ENCODE measurements at places on chromosomes 4 and X. TPM values are rescaled to one million over a fixed set of nuclear protein-coding genes. Genes with fewer than 3 reads are reported as not detected.

DNA sequence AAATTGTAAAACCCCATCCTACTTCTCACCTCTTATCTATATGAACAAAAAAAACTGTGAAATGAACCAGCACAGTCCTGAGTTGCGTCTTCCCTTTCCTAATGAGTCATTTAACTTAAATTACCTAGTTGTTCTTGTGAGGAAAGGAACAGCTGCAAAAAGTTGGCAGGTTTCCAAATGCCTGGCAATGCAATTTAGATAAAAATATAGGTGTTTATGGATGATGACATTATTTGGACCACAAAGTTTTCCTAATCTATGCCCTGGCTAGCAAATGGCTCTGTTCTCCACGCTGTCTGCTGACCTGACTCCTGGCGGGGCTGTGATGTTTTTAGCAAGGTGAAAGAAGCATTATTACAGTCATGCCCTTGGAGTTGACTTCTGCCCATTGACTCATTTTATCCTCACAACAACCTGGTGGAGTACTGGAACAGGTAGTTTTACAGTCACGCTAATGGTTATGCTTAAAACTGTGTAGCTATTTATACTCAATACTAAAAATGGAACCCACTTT, 29.8 kb upstream of the RELL1 start:
- peaks cover 14% of the 10 kb centered on the region for H3K27me3 ChIP-seq
- H3K4me1 ChIP-seq: peaks cover 25% of the 10 kb centered on the region
- no peak overlapping the region for H3K4me3 ChIP-seq
- H3K36me3 ChIP-seq: no peaks in the 10 kb centered on the region
- H3K27ac ChIP-seq: no peak overlapping the region

DNA sequence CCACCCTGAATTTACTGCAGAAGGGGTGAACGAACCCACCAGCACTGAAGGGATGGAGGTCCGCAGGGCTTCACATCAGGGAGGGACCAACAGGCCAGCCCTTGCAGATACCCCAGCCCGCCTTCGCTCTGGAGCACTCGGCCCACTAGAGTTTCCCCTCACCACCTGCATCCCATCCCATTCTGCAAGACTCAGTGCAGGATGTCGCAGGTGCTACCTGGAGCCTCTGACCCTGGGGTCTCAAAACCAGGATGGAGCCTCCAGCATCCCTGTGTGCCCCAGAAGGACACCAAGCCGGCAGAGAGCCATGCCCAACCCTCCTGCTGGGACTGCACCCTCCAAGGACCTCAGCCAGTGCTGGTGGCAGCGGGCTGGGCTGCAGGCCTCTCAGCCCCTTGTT, 57.6 kb upstream of the ADRA2C start:
- H3K36me3 ChIP-seq: no peaks in the 10 kb centered on the region
- DNase-seq: no peak
- no peak overlapping the region for H3K27ac ChIP-seq
- peaks cover 56% of the 10 kb centered on the region for H3K27me3 ChIP-seq

- peaks cover 19% of the 10 kb centered on the region for H3K4me1 ChIP-seq
- H3K27ac ChIP-seq: peak overlapping the region; percentile 88
- H3K27me3 ChIP-seq: no peaks in the 10 kb centered on the region
- DNase-seq: peak; percentile 69
- H3K36me3 ChIP-seq: no peaks in the 10 kb centered on the region
Measured at GRCh38 chrX:102765217-102765616, 44.7 kb downstream of the GPRASP3 start.

IL1RAPL1 gene
- not detected for total RNA-seq

GRCh38 chrX:81195712-81196111, 6.0 kb downstream of the HMGN5 start:
- H3K27me3 ChIP-seq: no peaks in the 10 kb centered on the region
- no peak overlapping the region for H3K27ac ChIP-seq
- no peak overlapping the region for H3K4me3 ChIP-seq
- DNase-seq: peak; percentile 36
- no peaks in the 10 kb centered on the region for H3K4me1 ChIP-seq

GRCh38 chrX:122813876-122814275, 370.2 kb upstream of the GRIA3 start:
- H3K4me1 ChIP-seq: no peaks in the 10 kb centered on the region
- no peaks in the 10 kb centered on the region for H3K27me3 ChIP-seq
- H3K36me3 ChIP-seq: no peaks in the 10 kb centered on the region
- H3K27ac ChIP-seq: no peak overlapping the region

FAM47E gene
- not detected for total RNA-seq

AR gene
- 12.1 TPM for total RNA-seq

DNA sequence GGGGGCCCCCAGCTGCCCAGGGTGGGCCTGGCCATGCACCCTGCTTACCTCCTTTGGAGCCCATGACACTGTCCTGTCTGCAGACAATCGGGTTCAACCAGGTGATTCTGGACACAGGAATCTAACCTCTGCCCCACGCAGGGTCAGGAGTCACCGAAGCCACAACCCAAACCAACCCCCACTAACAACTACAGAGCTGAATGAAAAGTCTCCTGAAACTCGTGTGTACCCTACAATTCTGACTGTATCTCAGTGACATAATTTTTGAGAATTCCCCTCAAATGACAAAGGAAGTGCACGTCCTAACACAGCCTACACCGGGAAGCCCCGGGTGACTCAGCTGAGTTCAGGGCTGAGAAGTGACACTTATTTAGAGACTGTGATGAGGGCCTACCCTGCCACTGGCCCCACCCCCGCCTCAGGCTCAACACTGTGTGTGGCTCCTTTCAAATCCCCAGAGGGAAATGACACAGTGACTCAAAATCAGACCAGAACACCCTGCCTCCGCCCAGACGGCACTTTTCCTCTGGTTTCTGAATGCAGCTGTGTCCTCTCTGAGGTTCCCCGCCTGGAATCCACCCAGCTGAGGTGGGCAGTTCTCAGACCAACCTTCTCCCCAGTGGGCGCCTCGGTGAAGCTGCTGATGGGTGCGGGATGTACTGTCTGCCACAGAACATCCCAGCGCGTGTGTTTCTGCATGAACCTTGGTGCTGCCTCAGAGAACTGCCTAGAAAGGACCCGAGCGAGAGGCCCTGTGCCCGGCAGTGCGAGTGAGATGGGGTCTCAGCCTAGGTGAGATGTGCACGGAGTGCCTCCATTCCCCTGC, 9.9 kb downstream of the TNIP2 start:
- H3K4me1 ChIP-seq: peaks cover 39% of the 10 kb centered on the region
- DNase-seq: peak; percentile 77
- H3K27me3 ChIP-seq: no peaks in the 10 kb centered on the region
- no peak overlapping the region for H3K4me3 ChIP-seq

DNA sequence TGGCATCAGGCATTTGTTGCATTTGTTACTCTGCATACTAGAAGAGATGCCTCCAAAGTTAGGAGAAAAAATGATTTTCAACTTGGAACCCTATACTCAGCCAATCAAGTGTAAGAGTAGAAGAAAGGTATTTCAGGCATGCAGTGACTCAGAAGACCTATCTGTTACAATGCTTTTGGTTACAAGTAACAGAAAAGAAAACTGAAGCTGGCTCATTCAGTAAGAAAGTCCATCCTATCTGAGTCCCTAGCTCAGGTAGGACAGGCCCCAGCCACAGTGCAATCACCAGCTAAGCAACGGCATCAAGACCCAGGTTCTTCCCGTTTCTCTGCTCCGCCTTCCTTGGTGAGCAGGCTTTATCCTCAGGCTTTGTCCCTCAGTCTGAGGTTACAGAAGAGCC, 23.3 kb downstream of the MECP2 start:
- H3K27me3 ChIP-seq: no peaks in the 10 kb centered on the region
- H3K27ac ChIP-seq: peak overlapping the region; percentile 67
- DNase-seq: peak; percentile 62
- peaks cover 9% of the 10 kb centered on the region for H3K36me3 ChIP-seq
- H3K4me1 ChIP-seq: peaks cover 25% of the 10 kb centered on the region

FHDC1 gene
- total RNA-seq: 0.44 TPM

GPR34 gene
- total RNA-seq: not detected

FAT4 gene
- 16.0 TPM for total RNA-seq
